CD4-positive, CD25-positive, alpha-beta regulatory T cell (primary cell): ENCODE measurements at places on chromosomes 2 and 18. TPM values are rescaled to one million over a fixed set of nuclear protein-coding genes. Genes with fewer than 3 reads are reported as not detected.
A peak's percentile ranks its signal among the peaks of the same experiment; 100 is the strongest.

DNA sequence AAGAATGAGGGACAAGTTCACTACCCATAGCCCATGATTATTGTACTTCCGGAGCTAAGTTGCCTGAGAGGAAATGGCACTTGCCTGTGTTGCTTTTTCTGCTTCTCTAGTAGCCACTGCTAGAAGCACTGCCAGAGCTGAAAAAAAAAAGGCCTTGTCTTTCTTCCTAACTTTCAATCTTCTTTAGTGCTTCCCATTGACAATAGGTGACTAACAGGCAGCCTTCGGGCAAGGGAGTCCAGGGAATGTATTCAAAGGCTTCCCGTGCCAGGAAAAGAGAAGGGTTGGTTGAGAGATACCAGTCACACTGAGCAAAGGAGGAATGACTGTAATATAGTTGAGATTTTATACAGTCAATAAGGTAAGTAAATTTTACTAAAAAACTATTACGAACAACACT is 242.0 kb downstream of the CALCRL start:
- no peak for DNase-seq

DNA sequence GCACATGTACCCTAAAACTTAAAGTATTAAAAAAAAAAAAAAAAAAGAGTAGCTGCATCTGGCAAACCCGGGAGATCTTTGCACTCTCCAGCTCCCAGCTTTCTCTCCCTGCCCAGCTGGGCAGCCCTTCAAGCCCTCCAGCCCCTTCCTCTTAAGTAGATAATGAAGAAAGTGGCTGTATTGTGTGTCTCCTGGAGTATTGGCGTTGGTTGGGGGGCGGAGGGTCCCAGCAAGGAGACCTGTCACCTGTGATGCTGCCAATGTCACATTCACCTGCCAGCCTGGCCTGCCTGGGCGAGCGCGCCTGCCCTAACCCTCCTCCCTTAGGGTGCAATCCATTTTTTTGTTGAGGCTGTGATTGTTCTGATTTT is 2.0 kb downstream of the C2orf72 start:
- no peak for DNase-seq

The IMMT gene
- polyA plus RNA-seq: 63.0 TPM

The MAPK4 gene
- polyA plus RNA-seq: not detected

- no peak for DNase-seq
Measured at GRCh38 chr2:12057436-12058166, 311.2 kb downstream of the LPIN1 start.

DNA sequence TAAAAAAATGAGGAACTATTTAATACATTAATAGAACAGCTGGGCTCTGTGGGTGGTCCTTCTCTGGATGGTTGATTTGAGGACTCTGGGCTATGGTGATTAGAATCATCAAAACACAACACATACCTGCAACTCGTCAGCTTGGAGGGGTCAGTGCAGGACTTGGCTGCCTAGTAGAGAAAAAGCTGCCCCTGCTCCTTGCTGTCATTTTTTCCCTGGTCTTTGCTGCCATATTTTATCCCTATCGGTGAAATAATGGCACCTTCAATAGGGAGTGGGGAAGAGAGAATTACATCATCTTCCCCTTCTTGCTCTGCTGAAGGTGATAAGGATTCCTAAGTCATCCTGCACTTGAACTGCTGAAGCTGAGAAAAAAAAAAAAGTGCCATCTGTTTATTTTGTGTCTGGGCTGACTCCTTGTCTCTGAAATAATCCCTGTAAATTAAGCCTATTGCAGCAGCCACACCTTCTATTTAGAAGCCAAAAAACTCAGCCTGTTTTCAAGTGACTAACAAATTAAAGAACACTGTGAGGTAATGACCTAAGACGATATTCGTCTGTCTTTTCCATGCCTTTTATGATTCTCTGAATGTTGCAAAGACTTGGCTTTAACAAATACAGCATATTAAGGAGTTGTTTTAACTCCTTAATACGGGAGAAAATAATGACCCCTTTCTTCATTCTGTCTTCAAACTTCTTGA is 89.3 kb downstream of the ACVR1 start:
- DNase-seq: no peak

The CPS1 gene
- polyA plus RNA-seq: not detected

DNA sequence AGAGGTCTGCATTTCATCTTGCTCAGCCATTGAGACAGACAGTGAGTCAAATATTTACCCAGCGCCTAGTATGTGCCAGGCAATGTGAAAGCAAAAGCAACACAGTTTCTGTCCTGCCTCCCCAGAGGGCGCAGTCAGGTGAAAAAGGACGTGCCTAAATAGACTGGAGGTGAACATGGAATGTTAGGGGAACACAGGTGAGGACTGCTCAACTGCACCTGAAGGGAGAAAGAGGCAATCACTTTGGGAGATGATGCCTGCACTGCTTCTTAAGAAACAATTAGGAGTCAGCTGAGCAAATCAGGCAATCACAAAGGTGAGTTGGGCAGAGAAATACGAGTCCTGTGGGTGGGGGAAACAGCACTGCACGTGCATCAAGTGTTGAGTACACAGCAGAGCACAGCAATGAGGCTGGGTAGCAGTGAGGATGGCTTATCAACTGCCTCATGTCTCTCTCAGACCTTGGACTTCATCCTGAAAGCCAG is 218.3 kb upstream of the SMAD7 start:
- DNase-seq: peak; percentile 17

The TBC1D8 gene
- polyA plus RNA-seq: 1.1 TPM

The TMEM37 gene
- not detected for polyA plus RNA-seq

The GPR17 gene
- polyA plus RNA-seq: not detected

GRCh38 chr2:38390947-38391346 is 13.9 kb upstream of the ATL2 start:
- DNase-seq: no peak

GRCh38 chr2:72040629-72041571 is 106.8 kb downstream of the CYP26B1 start:
- DNase-seq: no peak

GRCh38 chr2:119857742-119858141 is 98.0 kb downstream of the PTPN4 start:
- no peak for DNase-seq

The E2F6 gene
- 3.7 TPM for polyA plus RNA-seq

DNA sequence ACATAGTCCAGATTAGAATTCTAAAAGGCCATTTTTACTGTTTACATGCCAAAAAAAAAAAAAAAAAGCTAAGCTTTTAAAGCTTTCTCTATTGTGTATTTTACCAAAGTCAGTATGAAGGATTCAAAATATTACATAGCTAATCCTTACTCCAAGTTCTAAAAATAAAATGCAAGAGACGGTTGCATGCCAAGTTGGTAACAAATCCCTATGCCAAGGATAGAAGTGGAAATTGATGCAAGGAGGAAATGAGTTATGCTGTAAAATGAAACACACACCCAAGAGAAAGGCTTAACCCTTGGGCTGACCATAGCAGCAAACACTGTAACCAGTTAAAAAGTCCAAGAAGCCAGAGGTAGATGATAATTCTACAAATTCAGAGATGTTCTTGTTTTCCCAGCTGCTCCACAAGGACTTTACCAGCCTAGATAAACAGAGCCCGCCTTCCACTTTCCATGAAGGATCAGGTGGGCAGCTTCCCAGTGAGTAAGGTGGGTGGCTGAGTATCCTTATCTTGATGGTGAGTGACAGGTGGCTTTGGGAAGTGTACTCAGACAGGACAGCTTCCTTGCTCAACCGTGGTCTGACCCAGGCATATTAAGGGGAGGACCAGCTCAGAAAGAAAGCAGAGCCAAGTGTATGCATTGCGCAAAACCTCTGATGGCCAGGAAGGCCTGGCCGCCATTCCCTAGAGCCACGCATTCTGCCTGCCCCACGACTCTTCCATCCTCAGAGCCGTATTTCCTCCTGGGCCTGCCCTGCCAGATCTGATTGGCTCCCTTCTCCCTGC is 34.4 kb downstream of the ATP8B1 start:
- no peak for DNase-seq

- no peak for DNase-seq
Measured at GRCh38 chr2:151336863-151337371, 20.5 kb upstream of the TNFAIP6 start.

The FEV gene
- polyA plus RNA-seq: not detected

GRCh38 chr2:46722142-46722541 is 193.5 kb downstream of the MCFD2 start:
- DNase-seq: no peak

GRCh38 chr2:186946896-186947467 is 98.0 kb upstream of the ZSWIM2 start:
- DNase-seq: no peak

The UPP2 gene
- not detected for polyA plus RNA-seq

- DNase-seq: no peak
Measured at GRCh38 chr18:42275138-42275535, 320.1 kb downstream of the PIK3C3 start.

GRCh38 chr2:190158798-190159434 is 96.4 kb upstream of the MSTN start:
- DNase-seq: no peak

- no peak for DNase-seq
Measured at GRCh38 chr2:12397854-12398253, 318.9 kb upstream of the TRIB2 start.

- no peak for DNase-seq
Measured at GRCh38 chr2:199798831-199799580, 52.0 kb downstream of the FTCDNL1 start.

The PLEK gene
- polyA plus RNA-seq: 5.8 TPM
